ENCODE measurements at places on chromosomes 16 and 17. TPM values are rescaled to one million over a fixed set of nuclear protein-coding genes. Genes with fewer than 3 reads are reported as not detected.

Gene TP53TG3B
- not detected for polyA plus RNA-seq

Gene CRHR1
- not detected for polyA plus RNA-seq

Gene BMERB1
- polyA plus RNA-seq = 74.9 TPM

Gene CCL16
- polyA plus RNA-seq = not detected

Gene TLCD1
- polyA plus RNA-seq = 11.7 TPM

Gene RGS11
- 12.1 TPM for polyA plus RNA-seq

Gene TBC1D3
- not detected for polyA plus RNA-seq

Gene KRT27
- not detected for polyA plus RNA-seq

Measured in heart left ventricle (tissue), 16 donors.